CD4-positive, alpha-beta memory T cell (primary cell): ENCODE measurements at places on chromosomes 6 and 20. TPM values are rescaled to one million over a fixed set of nuclear protein-coding genes. Genes with fewer than 3 reads are reported as not detected.
A peak's percentile ranks its signal among the peaks of the same experiment; 100 is the strongest.

DNA sequence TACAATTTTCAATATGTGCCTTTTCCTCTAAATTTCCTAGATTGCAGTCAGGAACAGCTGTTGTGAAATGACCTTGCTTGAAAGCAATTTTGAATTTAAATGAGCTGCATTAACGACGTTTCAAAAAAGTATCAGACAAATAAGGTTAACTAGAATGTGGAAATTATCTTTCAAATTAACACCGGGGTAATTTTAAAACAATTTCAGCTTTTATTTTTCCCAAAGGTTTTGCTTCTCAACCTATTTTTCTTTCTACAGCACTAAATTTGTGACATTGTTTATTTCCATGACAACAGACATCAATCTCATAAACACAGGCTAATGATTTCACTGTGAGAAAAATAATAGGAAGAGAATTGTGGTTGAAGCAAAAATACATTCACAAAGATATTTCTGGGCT lies 38.5 kb downstream of the COL12A1 start:
- no peaks in the 10 kb centered on the region for H3K4me1 ChIP-seq
- H3K4me3 ChIP-seq, result no peak overlapping the region
- no peak for DNase-seq
- no peak overlapping the region for H3K27ac ChIP-seq

DNA sequence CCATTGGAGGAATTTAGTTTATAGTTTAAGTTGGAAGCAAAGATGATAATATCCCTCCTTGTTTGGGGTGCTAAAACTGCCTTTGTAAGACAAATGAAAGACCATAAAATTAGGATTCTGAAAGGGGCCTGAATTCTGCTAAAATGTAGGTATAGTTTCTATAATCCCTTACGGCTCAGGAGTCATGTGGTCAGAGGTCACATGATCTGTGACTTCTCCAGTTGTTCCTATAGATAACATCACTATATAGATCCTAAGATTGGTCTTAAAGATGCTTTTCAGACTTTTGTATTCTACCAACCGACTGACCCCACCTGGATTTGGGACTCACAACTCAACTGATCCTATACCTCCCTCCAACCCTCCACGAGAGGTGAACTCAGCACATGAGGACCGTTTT lies 36.6 kb downstream of the ZNF311 start:
- no peak overlapping the region for H3K27ac ChIP-seq
- DNase-seq, result no peak

GRCh38 chr6:87151781-87152525 lies 3.4 kb upstream of the ZNF292 start:
- H3K27ac ChIP-seq, result peak overlapping the region; percentile 60
- peaks cover 43% of the 10 kb centered on the region for H3K4me1 ChIP-seq
- H3K27me3 ChIP-seq, result no peaks in the 10 kb centered on the region
- H3K4me3 ChIP-seq, result peak overlapping the region; percentile 57

- H3K36me3 ChIP-seq, result no peaks in the 10 kb centered on the region
- peak overlapping the region; percentile 79 for H3K4me3 ChIP-seq
- no peaks in the 10 kb centered on the region for H3K27me3 ChIP-seq
Observed at GRCh38 chr6:27825025-27825793, 87.0 kb downstream of the OR2B2 start.

DNA sequence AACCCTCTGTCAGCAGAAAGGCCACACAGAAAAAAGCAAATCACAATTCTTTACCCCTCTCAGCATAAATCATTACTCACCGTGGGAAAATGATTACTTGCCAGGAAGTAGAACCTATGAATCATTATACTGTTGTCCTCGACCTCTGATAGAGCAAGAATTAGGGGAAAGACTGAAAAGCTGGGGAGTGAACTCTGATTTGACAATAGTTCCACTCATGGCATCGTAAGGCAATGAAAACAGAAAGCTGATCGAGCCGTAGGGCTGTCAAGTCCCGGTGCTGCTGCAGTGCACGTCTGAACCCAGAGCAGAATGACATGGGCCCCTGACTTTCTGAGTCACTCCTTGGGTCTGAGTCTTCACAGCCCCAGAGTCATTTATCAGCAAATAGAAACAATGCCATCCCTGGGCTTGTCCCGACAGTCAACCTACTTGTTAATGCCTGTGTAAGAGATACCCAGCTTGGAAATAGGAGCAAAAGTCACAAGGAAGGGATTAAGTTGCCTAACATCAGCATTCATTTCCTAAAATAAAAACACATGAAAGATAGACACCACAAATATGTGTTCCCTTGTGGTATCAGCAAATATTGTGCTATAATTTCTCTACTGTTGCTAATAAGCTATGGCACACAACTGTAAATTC lies 224.8 kb upstream of the MARCKS start:
- no peaks in the 10 kb centered on the region for H3K27me3 ChIP-seq
- H3K4me3 ChIP-seq, result no peak overlapping the region
- peaks cover 29% of the 10 kb centered on the region for H3K4me1 ChIP-seq
- H3K36me3 ChIP-seq, result no peaks in the 10 kb centered on the region
- H3K27ac ChIP-seq, result no peak overlapping the region

DNA sequence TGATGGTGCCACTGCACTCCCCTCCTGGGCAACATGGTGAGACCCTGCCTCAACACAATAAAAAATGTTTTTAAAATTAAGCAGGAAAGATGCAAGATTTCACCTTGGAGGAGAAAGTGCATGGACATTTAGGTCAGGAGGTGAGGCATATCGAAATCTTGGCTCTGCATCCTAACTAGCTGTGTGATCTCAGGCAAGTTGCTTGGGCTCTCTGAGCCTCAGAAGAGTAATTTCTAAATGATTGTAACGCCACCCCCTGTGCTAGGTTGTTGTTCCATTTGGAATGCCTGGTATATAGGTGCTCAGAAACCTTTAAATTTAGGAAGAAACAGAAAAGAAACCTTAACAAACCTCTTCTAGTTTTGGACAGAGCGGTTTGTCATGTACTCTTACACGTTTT lies 35.9 kb upstream of the C20orf144 start:
- H3K36me3 ChIP-seq, result peaks cover 31% of the 10 kb centered on the region
- H3K27ac ChIP-seq, result no peak overlapping the region
- H3K27me3 ChIP-seq, result no peaks in the 10 kb centered on the region
- no peak for DNase-seq
- peaks cover 26% of the 10 kb centered on the region for H3K4me1 ChIP-seq
- no peak overlapping the region for H3K4me3 ChIP-seq

GRCh38 chr6:70082830-70083229 lies 216.5 kb downstream of the COL19A1 start:
- no peak for DNase-seq
- H3K27ac ChIP-seq, result no peak overlapping the region
- no peak overlapping the region for H3K4me3 ChIP-seq

DNA sequence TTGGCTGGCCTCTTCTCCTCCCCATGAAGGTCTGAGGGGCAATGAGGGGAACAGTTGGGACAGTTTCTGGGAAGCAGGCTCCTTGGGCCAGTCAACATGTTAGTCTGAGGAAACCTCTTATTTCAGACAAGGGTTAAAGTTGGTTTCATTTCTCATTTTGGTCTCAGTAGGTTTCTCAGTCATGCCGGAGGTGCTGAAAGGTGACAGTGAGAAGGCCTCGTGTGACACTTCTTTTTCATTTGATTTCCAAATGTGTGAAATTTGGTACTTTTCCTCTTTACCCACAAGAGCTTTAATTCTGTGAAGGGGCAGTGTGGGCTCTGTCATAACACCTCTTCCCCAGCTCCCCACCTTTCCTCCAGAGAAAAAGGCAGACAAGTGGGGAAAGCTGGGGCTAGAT lies 7.5 kb upstream of the GLP1R start:
- H3K27me3 ChIP-seq, result no peaks in the 10 kb centered on the region
- H3K36me3 ChIP-seq, result no peaks in the 10 kb centered on the region
- no peaks in the 10 kb centered on the region for H3K4me1 ChIP-seq
- H3K27ac ChIP-seq, result no peak overlapping the region

- H3K4me1 ChIP-seq, result no peaks in the 10 kb centered on the region
- no peaks in the 10 kb centered on the region for H3K36me3 ChIP-seq
- no peaks in the 10 kb centered on the region for H3K27me3 ChIP-seq
- DNase-seq, result no peak
- H3K27ac ChIP-seq, result no peak overlapping the region
Observed at GRCh38 chr6:14408446-14408845, 290.9 kb downstream of the CD83 start.

- no peaks in the 10 kb centered on the region for H3K27me3 ChIP-seq
- H3K4me3 ChIP-seq, result no peak overlapping the region
- no peaks in the 10 kb centered on the region for H3K4me1 ChIP-seq
- no peaks in the 10 kb centered on the region for H3K36me3 ChIP-seq
- DNase-seq, result no peak
Observed at GRCh38 chr6:37731371-37731770, 33.7 kb upstream of the MDGA1 start.

DNA sequence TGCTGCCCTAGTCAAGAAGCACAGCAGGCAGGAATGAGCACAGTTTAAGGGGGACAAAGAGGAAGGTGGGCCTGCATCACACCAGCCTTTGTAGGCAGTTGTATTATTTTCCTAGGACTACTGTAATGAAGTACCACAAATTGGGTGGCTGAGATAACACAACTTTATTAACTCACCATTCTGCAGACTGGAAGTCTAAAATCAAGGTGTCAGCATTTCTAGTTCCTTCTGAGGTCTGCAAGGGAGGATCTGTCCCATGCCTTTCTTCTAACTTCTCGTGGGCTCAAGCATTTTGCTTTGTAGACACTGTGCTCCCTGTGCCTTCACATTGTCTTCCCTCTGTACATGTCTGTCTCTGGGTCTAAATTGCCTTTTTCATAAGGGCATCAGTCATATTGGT lies 488.5 kb upstream of the JARID2 start:
- no peaks in the 10 kb centered on the region for H3K27me3 ChIP-seq
- H3K27ac ChIP-seq, result no peak overlapping the region
- H3K36me3 ChIP-seq, result no peaks in the 10 kb centered on the region
- H3K4me1 ChIP-seq, result peaks cover 8% of the 10 kb centered on the region
- no peak overlapping the region for H3K4me3 ChIP-seq

- no peak overlapping the region for H3K27ac ChIP-seq
- no peaks in the 10 kb centered on the region for H3K27me3 ChIP-seq
- H3K4me3 ChIP-seq, result no peak overlapping the region
- no peaks in the 10 kb centered on the region for H3K4me1 ChIP-seq
- no peaks in the 10 kb centered on the region for H3K36me3 ChIP-seq
Observed at GRCh38 chr6:162710936-162711335, 16.6 kb downstream of the PRKN start.

DNA sequence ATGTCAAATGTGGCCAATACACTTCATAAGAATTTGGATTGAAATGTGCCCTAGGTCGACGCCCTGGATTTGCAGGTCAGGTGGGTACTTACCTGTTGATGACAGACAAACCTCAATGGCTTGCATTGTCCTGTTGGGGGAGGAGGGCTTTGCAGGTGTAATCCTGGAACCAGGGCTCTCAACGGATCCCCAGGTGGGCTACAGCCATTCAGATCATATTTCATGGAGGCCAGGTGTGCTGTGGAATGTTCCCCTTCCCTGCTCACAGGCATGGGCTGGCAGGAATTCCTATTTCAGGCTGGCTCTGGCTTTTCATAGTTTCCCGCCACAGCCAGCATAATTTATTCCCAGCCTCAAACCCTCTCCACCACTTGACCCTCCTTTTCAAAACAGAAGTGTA lies 254.7 kb downstream of the SMOC2 start:
- H3K4me1 ChIP-seq, result no peaks in the 10 kb centered on the region
- H3K4me3 ChIP-seq, result no peak overlapping the region
- no peak for DNase-seq

DNA sequence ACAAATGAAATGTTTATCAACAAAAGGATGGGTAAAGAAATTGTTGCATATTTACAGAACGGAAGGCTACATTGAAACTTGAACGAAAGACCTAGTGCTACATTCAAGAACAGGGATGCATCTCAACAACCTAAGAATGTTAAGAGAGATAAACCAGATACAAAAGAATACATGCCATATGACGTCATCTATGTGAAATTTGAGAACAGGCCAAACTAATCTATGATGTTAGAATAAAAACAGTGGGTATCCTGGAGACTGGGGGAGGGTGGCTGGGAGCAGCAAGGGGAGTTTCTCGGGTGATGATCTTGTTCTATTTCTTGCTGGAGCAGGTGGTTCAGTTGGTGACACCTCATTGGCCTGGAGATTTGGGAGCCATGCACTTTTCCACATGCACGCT lies 81.5 kb downstream of the SULF2 start:
- no peaks in the 10 kb centered on the region for H3K36me3 ChIP-seq
- no peaks in the 10 kb centered on the region for H3K27me3 ChIP-seq
- no peak for DNase-seq
- H3K4me3 ChIP-seq, result no peak overlapping the region
- H3K4me1 ChIP-seq, result no peaks in the 10 kb centered on the region

DNA sequence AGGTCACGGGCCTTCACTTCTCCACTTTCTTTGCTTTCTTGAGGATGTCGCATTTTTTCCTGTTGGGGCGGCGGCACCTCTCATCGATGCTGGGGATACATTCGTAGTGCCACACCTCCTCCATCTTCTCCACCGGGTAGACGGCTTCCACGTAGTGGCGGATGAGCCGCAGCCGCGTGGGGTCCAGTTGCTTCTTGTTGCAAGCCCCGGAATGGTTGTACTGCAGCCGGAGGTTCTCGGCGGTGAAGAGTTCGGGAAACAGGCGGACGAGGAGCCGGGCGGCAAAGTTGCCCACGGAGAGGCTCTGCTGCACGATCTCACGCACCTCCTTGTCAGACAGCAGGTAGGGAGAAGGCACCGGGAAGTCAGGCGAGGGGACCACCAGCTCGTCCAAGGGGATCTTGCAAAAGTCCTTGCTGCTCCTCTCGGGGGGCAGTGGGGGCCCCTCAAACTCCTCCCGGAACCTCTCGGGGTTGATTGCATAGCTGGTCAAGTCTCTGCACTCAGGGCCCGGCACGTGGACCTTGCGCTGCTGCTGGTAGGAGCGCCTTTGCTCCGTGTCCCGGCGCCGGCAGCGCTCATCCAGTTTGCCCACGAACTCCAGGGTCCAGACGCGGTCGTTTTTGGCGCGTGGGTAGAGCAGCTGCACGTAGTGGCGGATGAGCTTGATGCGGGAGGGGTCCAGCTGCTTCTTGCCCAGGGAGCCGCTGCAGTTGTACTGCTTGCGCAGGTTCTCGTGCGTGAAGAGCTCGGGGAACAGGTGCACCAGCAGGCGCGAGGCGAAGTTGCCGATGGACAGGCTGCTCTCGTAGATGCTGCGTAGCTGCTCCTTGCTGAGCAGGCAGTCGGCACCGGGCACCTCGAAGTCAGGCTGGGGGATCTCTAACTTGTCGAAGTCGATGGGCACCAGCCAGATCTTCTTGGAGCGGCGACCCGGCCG lies 41.0 kb downstream of the MTRES1 start:
- H3K4me1 ChIP-seq, result peaks cover 9% of the 10 kb centered on the region
- no peak overlapping the region for H3K4me3 ChIP-seq
- H3K36me3 ChIP-seq, result no peaks in the 10 kb centered on the region

DNA sequence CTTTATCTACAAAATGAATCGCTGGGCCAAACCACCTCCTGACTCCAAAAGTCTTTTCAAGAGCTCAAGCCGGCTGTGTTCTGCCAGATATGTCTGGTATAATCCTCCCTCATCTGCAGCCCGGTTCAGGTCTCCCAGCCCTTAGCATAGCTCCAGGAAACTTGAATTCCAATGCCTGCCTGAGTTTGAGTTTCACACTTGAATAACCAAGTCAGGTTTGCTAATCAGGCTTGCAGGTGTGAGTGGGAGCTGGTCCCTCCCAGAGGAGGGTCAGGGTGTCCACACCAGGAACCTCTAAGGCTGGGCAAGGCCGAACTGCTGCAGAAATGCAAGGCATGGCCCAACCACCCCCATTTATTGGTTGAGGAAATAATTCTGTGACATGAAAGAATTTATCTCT lies 96.6 kb downstream of the TMEM242 start:
- no peaks in the 10 kb centered on the region for H3K27me3 ChIP-seq
- H3K36me3 ChIP-seq, result no peaks in the 10 kb centered on the region
- no peak overlapping the region for H3K27ac ChIP-seq

The SLC25A27 gene
- total RNA-seq, result 2.3 TPM

The CLDN20 gene
- not detected for total RNA-seq

The EBF4 gene
- total RNA-seq, result 3.1 TPM

The PDE7B gene
- total RNA-seq, result 0.94 TPM

The SOBP gene
- total RNA-seq, result not detected

The C6orf120 gene
- 35.9 TPM for total RNA-seq

The ECT2L gene
- not detected for total RNA-seq
